Lower leg skin (tissue), 4 donors: ENCODE measurements at places on chromosomes 13 and 19. TPM values are rescaled to one million over a fixed set of nuclear protein-coding genes. Genes with fewer than 3 reads are reported as not detected.

GRCh38 chr13:71806886-71807285 is 60.1 kb downstream of the DACH1 start:
- DNase-seq, result no peak

DNA sequence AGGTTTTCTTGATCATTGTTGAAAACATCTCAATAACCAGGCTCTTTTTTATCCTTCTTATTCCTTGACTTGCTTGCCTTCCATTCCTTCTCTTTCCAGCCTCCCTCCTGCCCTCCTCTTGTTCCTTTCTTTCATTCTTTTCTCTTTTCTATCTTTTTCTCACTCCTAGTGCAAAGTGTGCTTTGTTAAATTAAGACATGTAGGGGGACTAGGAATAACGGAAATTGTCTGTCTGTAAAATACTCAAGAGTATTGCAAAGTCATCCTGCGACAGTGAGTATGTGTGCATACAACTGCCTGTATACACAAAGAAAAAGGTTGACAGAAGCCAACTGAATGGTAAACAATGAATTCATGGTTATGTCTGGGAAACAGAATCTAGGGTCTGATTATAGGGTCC is 70.1 kb downstream of the LRRC63 start:
- DNase-seq, result no peak

GRCh38 chr13:34335014-34336007 is 517.4 kb downstream of the RFC3 start:
- DNase-seq, result no peak

DNA sequence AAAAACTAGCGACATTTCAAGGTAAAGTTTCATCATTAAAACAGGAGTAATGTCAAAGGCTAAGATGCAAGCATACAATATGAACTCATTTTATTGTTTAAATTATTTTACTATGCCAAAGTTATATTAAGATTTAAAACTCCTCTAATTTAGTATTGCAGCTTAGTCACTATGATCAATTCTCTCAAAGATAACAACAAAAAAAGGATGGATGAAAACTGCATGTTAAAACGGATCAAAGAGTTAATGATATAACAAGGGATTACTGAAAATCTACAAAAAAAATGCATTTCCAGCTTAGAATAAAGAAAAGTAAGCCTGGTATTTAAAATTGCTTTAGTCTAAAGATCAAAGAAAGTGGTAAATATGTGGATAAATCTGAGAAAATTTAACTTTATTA is 587.8 kb upstream of the PCDH20 start:
- no peak for DNase-seq

GRCh38 chr13:94228763-94229162 is 250.7 kb downstream of the DCT start:
- no peak for DNase-seq

- no peak for DNase-seq
Observed at GRCh38 chr19:45171211-45171623, 6.8 kb downstream of the TRAPPC6A start.

DNA sequence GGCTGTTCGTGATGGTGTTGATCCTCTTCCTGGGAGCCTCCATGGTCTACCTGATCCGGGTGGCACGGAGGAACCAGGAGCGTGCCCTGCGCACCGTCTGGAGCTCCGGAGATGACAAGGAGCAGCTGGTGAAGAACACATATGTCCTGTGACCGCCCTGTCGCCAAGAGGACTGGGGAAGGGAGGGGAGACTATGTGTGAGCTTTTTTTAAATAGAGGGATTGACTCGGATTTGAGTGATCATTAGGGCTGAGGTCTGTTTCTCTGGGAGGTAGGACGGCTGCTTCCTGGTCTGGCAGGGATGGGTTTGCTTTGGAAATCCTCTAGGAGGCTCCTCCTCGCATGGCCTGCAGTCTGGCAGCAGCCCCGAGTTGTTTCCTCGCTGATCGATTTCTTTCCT is 12.2 kb upstream of the C19orf33 start:
- DNase-seq, result no peak

- DNase-seq, result no peak
Observed at GRCh38 chr19:14166999-14167575, 30.7 kb upstream of the ASF1B start.

DNA sequence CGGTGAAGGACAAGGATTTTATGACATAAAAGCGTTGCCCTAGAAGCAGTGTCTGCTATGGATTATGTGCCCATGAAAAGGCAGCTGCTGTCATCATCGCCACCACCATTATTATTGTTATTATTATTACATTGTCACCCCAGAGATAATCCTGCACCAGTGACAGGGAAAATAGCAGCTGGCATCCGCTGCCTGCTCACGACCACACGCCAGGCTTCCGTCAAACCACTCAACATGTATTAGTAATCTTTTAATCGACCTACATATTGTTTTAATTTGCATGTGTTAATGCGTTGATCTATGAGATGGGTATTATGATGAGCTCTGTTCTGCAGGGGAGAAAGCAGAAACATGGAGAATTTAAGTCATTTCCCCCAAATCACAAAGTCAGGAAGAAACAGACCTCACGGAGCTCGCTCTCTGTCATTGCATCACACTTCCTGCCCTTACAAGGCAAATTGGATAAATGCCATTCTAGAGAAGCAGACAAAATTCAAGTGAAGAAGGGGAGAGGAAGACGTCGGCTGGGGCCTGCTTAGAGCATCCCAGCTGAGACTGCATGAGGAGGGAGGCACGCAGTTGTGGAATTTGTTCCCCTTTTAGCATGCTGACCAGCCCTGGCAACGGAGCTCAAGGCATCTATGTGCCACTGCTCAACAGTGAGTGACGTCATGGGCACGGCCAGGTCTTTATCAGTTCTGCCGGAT is at the start of gene FFAR3:
Gene FFAR3 (plus strand): TSS at position 594 of the 707 bp plus-strand sequence. CDS start 431 bp downstream, outside the sequence.
- DNase-seq, result peak; percentile 28

DNA sequence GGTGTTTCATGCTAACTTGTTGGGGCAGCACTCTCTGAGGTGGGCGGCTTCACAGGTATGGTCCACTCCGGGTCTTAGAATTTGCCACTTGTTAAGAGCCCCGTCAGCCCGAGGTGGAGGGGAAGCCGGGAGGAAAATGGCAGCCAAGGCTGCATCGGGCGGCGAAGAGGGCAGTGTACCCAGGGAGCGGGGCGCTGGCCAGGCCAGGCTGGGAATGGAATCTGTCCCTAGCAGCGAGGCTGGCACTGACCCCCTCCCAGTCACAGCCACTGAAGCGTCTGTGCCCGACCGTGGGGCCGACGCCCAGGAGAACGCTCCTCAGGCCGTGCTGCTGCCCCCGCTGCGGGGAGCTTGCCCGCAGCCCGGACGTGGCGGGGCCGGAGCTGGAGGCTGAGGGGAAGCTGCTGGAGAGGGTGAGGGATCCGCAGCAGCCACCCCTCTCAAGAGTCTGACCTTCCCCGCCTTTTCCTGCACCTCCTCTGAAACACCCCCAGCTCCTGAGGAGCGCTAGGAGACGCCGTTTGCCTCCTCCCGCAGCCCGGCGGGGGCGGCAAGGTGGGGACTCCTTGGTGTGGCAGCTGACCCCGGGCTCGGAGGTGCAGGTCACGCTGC is 313.8 kb upstream of the SPRY2 start:
- DNase-seq, result no peak

DNA sequence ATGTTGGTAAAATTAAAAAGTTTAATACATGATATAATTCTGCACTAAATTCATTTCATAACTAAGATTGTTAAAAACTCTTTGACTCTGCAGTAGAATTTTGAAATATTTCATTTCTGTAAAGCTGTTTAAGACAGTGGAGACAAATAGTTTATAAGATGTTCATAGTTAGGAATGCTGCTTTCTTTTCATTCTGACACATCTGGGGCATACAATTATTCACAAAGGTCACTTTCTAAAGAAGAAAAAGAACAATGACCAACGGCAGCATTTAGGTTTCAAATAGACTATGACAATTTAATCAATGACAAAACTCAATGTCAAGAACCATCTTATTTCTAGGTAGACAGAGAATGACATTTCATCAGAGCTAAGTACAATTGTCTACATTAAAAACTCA is 1422.1 kb downstream of the PCDH9 start:
- DNase-seq, result no peak

DNA sequence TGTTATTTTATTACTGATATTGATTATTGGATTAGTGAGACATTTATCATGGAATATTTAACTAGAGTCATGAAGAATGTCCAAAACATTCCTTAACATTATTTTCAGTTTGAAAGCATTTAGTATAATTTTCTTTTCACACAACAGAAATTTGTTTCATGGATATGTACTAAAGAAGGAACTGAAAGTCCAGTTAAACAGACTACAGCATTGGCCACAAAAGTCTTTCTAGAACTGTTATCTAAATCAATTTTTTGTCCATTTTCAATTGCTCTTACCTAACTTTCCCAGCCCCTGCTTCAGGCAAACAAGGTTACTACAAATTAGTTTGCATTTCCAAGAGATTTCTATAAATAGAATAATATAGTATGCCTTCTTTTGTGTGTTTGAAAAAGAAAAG is 1018.0 kb upstream of the PCDH20 start:
- no peak for DNase-seq

DNA sequence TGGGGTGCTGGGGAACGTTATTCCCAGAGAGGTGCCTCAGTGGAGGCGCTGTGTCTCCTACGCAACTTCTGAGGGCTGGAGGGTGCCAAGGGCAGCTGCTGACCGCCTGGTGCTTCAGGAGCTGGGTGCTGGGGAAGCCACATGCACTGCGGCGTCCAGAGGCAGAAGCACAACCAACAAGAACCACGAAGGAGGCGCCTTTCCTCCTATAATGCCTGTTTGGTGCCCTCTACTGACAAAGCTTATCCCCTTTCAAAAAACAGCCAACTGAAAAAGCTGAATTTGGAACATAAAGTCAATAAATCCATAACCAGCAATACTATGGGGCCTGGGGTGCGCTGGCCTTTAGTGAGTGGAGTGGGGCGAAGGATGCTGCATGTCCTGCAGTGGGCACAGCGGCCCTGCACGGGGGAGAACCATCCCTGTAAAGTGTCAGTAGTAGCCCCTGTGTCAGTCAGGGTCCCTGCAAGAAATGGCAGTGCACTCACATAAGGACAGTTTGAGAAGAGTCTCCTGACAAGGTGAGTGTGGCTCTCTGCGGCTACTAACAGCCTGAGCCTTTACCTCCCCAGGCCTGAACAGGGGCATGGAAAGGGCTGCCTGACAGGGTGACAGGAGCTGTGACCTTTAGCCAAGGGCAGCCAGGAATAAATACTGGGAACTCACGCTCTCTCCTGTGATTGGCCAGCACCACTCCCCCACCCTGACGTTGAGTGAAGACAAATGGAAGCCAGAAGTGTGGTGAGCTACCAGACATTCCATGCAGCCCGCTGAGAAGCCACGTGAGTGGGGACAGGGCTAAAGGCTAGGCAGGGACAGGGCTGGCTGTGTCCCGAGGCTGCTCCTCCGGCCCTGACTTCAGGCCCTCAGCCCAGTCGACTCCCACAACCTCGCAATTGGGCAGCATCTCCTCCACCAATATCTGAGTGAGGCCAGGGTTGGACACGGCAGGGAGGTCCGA is 4.5 kb upstream of the B3GNT8 start:
- no peak for DNase-seq

DNA sequence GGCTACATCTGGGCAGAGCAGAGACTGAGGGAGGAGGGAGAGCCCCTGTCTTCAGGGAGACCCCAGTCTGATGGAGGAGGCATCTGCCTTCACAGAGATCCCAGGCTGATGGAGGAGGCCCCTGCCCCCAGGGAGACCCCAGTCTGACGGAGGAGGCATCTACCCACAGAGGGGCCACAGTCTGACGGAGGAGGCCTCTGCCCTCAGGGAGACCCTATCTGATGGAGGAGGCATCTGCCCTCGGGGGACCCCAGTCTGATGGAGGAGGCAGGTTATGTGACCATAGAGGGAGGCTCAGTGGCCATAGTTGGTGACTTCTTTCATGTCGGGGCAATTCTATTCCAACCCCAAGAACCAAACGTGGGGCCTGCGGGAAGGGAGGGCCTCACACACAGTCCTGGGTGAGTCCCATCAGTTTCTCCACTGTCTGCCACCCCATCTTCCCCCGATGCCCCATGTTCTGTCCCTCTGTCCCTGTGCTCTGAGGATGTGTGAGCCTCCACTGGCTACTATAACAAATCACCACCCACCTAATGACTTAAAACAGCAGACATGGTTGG is 14.3 kb downstream of the MISP start:
- DNase-seq, result no peak

DNA sequence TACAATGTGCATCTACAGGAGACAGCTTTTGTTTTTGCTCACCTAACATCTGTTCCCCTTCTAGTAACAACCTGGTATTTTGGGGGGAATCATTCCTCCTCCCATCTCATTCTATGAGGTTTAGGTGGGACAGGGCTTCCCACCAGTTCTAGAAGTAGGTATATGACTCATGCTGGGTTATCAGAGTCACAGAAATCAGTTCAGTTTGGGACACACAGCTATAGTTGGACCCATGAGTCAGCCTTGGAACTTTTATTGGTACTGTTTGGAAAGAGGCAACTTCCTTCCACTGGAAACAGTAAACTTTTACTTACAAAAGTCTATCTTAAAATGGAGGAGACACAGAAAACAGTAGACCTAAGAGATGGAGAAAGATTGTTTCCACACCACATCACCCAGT is 185.5 kb downstream of the DNAJC3 start:
- no peak for DNase-seq

COX7A1 gene
- total RNA-seq, result 1.1 TPM

C19orf85 gene
- total RNA-seq, result not detected

ZNF547 gene
- total RNA-seq, result 2.4 TPM

JUND gene
- total RNA-seq, result 354 TPM

MAB21L1 gene
- 0.32 TPM for total RNA-seq

IL4I1 gene
- not detected for total RNA-seq

KLF2 gene
- total RNA-seq, result 15.1 TPM

CNN1 gene
- 18.7 TPM for total RNA-seq

NXNL1 gene
- total RNA-seq, result not detected

WASF3 gene
- 6.1 TPM for total RNA-seq
